NCI-H1436 treated with DMSO at 0.1 percent for 48 hours (cell line): ENCODE measurements at places on chromosomes 5 and 9.

DNA sequence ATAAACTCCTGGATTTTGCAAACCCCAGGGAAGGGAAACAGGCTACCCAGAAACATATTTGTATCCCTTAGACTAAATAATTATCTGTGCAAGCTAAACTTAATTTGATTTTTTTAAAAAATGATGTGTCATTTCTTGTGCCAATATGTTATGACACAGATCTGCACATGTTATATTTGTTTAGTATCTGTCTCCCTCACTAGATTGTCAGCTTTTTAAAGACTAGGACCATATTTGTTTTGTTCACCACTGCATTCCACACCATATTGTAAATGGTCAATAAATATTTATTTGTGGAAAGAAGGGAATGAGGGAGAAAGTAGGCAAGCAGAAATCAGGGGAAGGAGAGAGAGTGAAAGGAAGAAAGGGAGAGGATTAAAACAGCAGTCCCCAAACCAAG lies 143.3 kb upstream of the TNPO1 start:
- no peak for DNase-seq

DNA sequence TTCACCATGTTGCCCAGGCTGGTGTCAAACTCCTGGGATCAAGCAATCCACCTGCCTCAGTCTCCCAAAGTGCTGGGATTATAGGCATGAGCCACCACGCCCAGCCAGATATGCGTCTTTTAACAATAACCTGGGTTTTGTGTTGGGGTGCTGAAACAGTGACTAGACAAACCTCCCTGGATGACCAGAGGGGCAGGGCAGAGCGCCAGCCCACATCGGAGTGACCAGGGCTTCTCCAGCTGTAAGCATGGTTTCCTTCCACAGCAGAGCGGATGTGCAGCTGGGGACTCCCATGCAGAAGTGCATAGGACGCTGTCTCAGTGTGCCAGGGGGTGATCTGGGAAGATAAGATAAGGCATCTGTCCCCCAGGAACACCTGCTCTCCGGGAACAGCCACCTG lies 244.9 kb downstream of the IRX2 start:
- no peak for DNase-seq

DNA sequence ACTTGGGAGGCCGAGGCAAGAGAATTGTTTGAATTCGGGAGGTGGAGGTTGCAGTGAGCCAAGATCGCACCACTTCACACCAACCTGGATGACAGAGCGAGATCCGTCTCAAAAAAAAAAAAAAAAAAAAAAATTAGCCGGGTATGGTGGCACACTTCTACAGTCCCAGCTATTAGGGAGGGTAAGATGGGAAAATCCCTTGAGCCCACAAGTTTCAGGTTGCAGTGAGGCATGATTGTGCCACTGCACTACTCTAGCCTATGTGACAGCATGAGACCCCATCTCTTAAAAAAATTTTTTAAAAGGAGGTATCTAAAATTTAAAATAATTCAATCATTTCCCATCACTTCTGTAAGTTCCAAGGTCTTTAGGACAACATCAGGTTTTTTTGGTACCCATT lies 26.0 kb downstream of the PSIP1 start:
- DNase-seq, result no peak

DNA sequence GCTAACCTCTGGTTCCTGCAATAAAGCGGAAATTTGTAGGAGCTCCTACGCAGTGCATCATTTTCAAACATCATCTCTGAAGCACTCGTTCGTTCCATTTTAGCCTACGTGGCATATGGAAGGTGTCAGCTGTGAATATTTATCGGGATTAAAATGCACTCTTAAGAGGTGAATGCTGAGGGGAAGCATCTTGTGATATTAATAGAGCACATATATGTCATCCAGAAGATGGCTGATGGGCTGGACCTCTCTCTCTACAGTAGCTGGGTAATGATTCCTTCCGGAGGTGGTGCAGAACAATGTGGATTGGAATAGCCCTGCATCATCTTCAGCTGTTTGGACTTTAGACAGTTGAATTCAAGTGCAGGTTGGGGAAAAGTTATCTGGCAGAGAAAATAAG lies 478.7 kb downstream of the DMAC1 start:
- DNase-seq, result no peak

- DNase-seq, result no peak
Measured at GRCh38 chr9:104885818-104886709, 41.9 kb downstream of the ABCA1 start.

DNA sequence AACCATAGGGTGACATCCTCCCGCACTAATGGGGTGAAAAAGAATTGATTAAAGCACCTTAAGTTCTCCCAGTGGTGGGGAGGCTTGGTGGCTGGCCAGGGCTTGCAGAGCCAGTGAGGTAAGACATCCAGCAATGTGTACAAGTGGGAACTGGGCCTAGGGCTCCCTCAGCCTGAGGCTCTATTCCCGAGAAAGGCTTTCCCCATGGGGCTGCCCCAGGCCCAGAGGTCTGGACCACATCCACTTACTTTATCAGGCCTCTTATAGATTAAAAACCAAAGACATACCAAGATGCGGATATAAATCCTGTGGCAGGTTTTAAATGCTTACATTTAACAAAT lies 35.3 kb downstream of the C5orf15 start:
- no peak for DNase-seq

DNA sequence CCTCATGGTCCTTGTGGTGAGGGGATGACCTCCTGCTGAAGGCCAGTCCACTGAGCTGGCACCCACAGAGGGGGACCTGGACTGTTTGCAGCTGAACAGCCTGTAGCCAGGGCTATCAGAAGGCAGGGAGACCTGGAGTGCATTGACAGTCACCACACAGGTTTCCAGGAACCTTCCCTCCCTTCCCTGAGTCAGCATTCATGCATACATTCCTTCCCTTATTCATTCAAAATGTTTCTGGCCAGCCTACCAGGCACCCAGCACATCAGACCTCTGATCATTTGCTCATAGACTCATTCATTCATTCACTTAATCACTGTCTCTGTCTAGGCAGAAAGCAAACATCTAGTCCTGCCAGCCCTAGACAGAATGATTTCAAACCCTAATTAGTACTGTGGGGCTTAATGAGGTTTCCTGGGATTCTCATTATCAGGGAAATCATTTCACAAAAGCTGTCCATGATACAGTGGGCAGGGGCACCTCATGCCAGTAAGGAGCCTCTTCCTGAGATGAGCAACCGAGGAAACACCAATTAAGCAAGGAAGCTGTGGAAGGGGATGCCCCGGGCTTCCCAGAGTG lies 110.1 kb upstream of the PPP1R26 start:
- no peak for DNase-seq

DNA sequence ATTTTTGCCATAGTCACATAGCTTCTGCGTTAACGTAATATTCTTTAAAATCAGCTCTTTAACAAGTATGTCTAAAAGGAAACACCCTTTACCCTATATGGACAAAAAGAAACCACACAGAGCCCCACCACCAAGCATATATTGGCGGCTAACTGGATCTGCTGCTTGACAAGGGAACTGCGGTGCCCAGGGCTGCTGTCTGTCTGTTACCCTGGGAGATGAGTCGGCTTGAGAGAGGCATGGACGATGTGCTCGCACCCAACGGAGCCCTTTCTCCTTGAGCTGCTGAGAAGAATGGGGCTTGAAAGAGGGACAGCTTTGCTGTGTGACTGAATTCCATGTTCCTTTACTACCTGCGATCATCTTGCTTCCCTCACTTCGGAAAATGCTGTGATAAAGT lies 158.6 kb upstream of the SHB start:
- DNase-seq, result no peak

DNA sequence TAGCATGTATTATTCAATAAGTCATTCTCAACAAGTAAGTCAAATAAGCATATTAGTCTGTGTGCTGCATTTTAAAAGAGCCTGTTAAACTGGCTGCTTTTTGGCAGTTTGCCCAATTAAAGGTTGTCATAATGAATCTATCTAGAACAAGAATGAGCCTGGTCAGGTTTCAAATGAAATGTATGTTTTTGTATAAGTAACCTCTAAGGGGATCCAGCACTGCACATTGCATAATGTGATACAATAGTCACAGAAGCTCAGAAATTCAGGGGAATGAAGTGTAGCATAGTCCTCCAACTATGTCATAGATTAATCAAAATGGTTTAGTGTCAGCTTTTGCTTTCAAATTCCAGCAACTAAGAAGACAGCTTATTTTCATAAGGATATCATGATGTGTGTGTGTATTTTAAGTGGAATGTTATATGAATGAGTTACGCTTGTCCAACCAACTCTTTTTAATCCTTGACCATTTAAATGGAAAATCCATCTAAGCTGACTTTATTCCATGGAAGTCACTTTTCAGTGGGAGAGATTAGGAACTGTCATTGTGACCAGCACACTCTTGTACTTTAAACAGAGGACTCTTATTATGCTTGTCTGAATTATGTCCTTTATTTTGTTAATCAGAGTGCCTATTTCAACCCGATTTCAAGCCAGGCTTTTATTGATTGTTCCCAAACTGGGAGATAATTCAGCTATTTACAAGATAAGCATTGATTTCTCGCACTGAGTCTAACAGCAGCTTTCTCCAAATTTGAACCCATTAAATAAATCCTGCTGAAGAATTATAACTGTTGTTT lies 283.9 kb upstream of the ADAMTSL1 start:
- no peak for DNase-seq

- no peak for DNase-seq
Measured at GRCh38 chr9:95147452-95148207, 169.9 kb downstream of the FANCC start.

GRCh38 chr5:22577711-22578110 lies 275.4 kb downstream of the CDH12 start:
- DNase-seq, result no peak

GRCh38 chr9:110329639-110330230 lies 7.9 kb downstream of the TXNDC8 start:
- DNase-seq, result no peak

- no peak for DNase-seq
Measured at GRCh38 chr9:94779693-94780290, 53.3 kb downstream of the AOPEP start.

GRCh38 chr9:99513441-99514112 lies 291.5 kb downstream of the SEC61B start:
- DNase-seq, result no peak

DNA sequence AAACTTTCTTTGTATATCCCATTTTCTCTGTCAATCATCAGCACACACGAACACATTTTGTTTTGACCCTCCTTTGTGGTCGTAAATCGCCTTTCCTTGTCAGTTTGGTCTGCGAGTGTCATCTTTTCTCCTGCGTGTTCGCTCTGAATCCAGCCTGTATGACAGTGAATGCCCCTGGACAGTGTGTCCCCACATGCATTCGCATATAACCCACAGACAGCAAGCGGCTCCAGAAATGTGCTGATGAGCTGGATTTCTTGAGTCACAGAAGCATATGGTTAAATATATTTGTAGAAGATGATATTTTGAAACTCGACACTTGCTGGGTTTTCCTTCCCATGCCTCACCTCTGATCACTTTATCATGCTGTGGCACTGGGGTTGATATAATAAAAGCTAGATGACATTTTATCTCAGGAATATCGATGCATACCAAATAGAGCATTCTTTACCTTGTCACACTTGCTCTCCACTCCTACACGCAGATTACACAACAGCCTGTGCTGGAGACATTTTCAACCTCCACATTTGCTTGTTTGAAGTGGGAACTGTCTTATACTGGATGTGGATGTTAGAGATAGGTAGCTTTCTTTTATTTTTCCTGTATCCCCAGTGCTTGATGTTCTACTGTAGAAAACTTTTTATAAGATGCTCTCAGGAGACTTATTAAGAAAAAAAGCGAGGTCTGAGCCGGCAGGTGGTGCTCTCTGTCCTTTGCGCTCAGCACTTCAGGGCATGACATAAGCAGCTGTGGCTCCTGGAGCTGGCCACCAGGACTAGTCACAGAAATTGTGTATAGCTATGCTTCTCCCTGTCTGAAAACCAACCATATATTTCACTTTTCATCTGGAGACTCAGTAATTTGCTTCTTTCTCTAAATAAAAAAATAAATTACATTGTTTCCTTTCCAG lies 215.1 kb downstream of the SH3GL2 start:
- DNase-seq, result no peak

DNA sequence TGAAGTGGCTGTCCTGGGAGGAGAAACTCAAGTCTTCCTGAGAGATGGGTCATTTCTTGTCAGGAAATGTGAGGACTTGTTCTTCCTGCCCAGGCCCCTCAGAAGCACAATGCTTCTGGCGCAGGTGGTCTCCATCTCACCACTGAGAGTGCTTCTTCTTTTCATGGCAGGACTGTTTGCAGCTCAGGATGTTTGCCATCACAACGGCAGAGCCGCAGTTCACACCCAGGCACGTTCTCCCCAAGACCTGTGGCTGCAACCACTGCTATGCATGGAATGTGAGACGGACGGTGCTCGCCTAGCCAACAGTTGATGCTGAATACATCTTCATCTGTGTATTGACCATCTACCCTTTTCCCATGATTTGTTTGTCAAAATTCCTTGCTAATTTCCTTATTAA lies 216.3 kb downstream of the GADD45G start:
- no peak for DNase-seq

GRCh38 chr5:135709208-135709575 lies 125.3 kb upstream of the SLC25A48 start:
- no peak for DNase-seq

- DNase-seq, result no peak
Measured at GRCh38 chr5:173535976-173536639, 80.3 kb downstream of the BOD1 start.

DNA sequence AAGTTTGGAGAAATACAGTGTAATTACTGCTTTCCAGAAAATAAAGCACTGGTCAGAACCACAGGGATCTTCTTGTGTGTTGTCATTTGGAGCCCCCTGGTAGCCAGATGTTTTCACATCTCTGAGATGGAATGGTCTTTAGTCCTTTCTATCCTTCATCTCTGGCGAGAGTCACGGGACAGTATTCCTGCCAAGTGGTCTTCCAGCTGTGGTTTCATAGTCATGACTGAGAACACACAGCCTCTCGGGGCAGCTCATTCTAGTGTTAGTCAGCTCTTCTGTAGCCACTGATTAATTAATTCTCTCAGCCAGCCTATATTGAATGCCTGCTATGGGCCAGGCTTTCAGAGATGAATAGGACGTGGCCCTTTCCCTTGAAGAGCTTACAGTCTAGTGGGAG lies 34.1 kb downstream of the HMGXB3 start:
- DNase-seq, result no peak

GRCh38 chr9:127777368-127777980 lies 992 bp downstream of the SH2D3C start:
- no peak for DNase-seq

DNA sequence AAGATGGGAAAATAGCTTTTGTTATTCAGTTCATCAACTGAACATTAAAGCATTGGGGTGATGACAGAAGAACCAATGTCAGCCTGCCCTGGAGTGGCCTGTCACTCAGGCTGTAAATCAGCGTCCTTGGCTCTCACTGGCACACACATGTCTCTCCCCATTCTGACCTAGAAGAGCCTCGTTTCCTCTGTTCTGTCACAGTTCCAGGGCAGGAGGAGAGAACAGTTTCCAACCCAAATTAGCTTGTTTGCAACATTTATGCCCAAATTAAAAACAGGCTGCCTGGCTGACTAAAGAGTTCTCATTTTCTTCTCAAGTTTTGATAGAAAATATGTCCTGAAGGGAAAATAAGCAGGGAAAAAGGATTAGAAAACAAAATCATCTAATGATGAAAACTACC lies 520.1 kb downstream of the CHSY3 start:
- DNase-seq, result no peak

- DNase-seq, result no peak
Measured at GRCh38 chr5:96247097-96247701, 185.8 kb downstream of the PCSK1 start.

- no peak for DNase-seq
Measured at GRCh38 chr5:168916852-168917251, 337.7 kb upstream of the PANK3 start.
